GM18507 (cell line): ENCODE measurements at places on chromosomes 5 and 9.
A peak's percentile ranks its signal among the peaks of the same experiment; 100 is the strongest.

- no peak for DNase-seq
Observed at GRCh38 chr9:91170951-91171350, 190.8 kb downstream of the AUH start.

- DNase-seq = no peak
Observed at GRCh38 chr5:61603211-61603908, 271.3 kb downstream of the ZSWIM6 start.

DNA sequence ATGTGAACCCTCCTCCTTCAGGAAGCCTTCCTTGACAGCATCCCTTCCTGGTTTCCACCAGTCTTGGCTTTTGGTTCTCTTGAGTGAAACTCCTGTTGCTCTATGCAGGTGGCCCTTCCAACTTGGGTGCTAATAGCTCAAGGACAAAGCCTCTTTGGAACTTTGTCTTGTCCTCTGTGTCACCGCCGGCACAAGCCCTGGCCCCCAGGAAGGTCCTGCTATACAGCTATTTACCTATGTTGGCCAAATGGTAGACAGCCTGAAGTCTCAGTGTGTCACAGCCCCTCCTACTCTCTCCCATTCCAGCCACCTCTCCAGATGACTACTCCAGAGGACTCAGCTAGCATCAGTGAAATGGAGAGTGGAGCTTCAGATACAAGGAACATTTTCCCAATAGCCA, 94.7 kb upstream of the ZNF618 start:
- DNase-seq = no peak

DNA sequence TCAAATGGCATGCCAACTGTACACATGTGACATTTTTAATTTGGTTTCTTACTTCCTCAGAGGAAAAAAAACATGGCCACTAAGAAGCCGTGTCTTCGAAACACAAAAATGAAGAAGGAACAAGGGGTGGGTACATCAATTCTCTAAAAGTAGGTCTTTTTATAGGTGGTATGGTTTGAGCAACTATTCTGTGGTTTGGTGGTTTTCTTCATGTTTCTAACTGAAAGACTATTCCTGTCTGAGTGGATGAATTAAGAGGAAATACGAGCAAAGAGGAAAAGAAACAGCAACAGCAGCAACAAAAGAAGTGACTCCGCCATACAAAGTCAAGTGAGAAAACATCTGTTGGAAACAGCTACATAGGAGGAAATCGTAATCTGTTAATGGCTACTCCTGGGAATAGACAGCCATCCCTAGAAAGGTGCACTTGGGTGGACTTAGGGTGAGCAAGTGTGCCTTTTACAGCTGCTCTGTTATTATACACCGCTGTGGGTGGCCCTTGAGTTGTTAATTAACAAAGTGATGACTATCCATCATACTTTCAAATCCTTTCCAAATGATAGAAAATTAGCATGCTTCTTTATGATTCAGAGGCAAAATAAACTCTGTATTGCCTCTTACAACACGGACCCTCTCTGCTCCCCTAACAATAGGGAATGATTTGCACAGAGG, 575.8 kb downstream of the TLE1 start:
- no peak for DNase-seq

DNA sequence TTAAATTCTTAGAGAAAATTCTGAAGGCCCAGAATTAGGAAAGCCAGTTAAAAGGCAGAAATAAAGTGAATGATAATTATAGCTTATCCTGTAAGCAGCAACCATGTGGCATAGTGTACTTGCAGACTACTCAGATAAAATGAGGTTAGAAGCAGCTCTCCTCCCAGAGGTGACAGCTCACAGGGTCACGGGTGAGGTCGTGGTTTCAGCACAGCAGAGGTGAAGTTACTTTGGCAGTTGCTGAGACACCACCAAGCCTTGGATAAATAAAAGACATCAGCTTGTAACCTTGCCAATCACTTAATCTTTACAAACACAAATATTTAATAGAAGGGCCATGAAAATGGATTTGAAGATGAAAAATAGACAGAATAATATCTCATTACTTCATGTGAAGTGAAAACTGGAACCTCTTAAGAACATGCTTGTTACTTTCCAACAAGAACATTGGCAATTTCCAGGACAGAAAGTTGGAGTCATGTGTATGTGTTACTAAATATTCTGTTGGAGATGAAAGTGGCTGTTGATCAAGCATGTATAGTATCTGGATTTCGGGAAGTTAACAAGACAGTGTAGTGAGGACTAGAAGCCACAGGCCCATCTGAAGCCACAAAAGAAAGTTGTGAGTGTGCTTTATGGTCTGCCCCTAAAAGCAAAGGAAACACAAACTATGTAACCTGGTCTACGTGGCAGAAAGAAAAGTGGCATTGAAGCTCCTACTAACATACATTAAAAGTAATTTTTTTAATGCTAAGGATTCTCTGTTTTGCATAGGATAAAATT, 134.4 kb downstream of the ERCC6L2 start:
- no peak for DNase-seq

DNA sequence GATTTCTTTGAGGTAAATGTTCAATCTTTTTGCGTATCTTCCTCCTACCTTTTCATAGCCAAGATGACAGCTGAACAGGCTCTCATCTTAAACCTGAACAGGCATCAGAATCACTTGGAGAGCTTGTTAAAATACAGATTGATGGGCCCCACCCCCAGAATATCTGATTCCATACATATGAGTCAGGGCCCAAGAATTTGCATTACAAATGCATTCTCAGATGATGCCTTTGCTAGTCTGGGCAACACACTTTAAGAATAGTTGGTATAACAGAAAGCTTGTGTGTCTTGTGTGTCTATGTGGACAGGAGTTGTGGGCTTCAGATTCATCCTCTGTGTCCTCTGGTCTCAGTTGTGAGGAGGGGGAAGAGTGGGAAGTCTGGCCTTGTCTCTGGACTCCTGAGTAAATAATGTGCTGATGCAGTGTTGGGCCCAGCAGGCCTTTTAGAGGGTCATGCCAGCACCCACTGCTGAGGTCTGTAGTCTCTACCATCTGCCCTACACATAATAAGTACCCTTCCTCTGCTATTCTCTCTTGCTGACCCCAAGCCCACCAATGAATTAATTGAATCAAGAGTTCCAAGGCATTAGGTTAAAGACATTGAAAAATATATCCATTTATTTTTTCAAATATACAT, 43.1 kb downstream of the PTCD2 start:
- DNase-seq = no peak

DNA sequence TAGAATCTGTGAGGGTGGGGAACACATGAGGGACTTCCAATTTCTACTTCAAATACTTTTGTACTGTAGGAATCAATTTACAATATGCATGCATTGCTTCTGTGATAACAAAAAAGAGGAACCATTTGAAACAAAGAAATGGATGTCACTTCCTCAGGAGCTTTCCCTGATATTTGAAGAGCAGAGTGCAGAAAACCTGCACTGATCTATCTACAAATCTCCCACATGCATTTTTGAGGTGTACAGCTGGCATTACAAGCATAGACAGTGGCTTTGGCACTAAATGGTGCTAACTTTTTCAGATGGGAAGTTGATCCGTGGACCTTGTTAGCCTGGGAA, 27.7 kb downstream of the YIPF5 start:
- no peak for DNase-seq

GRCh38 chr5:54440456-54440893, 15.0 kb upstream of the HSPB3 start:
- no peak for DNase-seq

DNA sequence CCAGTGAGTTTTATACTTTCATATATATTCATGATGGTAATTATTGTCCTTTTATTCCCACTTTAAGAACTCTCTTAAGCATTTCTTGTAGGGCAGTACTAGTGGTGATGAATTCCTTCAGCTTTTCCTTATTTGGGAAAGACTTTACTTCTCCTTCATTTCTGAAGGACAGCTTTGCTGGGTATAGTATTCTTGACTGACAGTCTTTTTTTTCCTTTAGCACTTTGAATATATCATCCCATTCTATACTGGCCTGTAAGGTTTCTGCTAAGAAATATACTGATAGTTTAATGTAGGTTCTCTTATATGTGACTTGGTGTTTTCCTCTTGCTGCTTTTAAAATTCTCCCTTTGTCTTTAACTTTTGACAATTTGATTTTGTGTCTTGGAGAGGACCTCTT, 109.0 kb upstream of the FSTL4 start:
- DNase-seq = no peak

GRCh38 chr5:64634997-64635686, 55.2 kb upstream of the SHISAL2B start:
- no peak for DNase-seq

DNA sequence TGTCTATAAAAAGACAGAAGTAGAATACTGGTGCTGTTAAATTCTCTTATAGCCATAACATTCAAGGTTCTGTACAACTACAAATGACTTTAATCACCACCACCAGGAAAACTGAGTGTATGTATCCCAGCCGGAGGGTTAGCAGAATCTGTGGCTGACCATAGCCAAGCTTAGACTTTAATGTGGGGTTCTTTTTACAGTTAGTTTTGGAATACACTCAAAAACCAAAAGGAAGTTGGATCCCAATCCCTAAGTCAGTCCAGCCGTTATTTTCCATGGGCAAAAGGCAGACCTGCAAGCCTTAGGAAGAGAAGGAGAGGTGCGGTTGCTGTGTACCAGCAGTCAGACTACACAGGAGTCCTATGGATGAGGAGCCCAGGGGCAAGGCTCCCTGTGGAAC, 179.8 kb downstream of the ENC1 start:
- no peak for DNase-seq

GRCh38 chr9:116232424-116233159, 79.0 kb downstream of the PAPPA start:
- DNase-seq = no peak

DNA sequence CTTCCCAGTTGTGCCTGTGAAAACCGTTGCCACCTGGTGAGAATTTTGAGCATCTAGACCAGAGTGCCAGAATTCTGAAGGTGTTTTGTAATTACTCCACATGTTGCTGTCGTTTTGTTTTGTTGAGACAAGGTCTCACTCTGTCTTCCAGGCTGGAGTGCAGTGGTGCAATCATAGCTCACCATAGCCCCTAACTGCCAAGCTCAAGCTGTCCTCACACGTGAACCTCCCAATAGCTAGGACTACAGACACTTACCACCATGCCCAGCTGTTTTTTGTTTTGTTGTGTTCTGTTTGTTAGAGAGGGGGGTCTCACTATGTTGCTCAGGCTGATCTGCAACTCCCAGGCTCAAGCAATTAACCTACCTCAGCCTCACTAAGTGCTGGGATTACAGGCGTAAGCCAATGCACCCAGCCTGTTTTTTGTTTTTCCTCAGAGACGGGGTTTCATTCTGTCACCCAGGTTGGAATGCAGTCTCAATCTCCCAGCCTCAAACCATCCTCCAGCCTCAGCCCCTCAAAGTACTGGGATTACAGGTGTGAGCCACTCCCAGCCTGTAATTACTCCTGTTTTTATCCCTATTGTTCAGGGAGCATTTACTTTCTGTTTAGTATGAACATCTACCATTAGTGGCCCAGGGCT, 121.1 kb upstream of the DMRT1 start:
- DNase-seq = no peak

- DNase-seq = no peak
Observed at GRCh38 chr5:453725-454481, 10.9 kb downstream of the EXOC3 start.

DNA sequence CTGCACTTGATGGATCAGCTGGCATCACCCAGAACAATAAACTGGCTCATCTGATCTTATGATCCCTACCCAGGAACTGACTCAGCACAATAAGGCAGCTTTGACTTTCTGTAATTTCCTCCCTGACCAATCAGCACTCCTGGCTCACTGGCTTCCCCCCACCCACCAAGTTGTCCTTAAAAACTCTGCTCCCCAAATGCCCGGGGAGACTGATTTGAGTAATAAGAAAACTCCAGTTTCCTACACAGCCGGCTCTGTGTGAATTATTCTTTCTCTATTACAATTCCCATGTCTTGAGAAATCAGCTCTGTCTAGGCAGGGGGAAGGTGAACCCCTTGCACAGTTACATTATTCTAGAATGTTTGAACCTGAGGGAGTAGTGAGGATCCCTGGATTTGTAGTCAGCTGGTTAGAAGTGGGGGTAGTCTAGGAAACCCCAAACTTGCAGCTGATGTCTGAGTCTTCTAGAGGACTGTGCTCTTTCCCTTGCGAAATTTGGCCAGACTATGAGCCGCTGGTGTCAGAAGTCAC, 111.7 kb upstream of the NEK6 start:
- DNase-seq = no peak

- no peak for DNase-seq
Observed at GRCh38 chr9:130498918-130499698, 54.3 kb downstream of the ASS1 start.

DNA sequence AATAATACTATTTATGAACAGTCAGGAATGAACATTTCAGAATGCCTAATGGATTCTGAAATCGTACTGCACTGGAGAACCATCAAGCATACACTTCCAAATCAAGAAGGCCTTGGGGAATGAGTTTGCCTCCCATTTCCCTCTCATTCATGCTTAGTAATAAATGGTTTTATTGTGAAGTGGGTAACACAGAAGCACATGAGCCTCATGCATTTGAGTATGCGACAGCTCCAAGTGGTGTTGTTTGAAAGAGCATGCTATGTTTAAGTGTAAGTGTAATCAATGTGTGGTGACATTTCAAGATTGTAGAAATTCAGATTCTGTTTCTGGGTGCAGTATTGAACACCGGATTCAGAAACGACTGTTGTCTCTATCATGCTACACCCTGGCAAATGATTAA, 60.0 kb downstream of the SGCD start:
- no peak for DNase-seq

GRCh38 chr5:157948738-157949410, 89.9 kb upstream of the CLINT1 start:
- peak; percentile 39 for DNase-seq

- no peak for DNase-seq
Observed at GRCh38 chr5:142660731-142661130, 25.2 kb downstream of the FGF1 start.

DNA sequence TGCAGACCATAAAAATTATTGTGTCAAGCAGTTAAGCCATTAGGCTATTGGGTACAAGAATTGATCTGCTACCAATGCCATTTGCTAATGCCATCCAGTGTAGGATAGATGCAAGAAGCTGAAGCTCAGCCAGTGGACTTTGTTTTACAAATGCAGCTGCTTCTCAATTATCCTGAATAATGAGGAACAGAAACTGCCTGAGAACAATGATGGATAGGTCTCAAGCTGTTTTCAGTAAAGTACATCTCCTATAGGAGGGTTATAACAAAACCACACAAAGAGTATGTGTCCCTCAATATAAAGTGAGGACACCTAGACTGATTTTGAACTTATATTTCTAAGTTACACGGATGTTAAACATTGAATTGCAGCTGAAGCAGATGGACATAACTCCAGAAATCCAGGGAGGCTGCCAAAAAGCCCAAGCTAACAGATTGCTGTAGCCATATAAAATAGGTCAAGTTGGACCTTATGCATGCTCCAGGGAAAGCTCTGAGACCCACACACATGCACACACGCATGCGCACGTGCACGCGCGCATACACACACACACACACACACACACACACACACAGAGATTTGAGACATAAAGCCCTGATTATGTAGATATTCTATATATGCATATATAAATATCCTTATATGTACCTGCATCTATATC, 482.7 kb upstream of the CD180 start:
- DNase-seq = no peak

GRCh38 chr9:101132801-101133200, 104.3 kb downstream of the PLPPR1 start:
- DNase-seq = no peak

GRCh38 chr5:145072889-145073288, 762.3 kb downstream of the PRELID2 start:
- no peak for DNase-seq
